NCI-H460 (cell line): ENCODE measurements at places on chromosomes 4 and X. TPM values are rescaled to one million over a fixed set of nuclear protein-coding genes. Genes with fewer than 3 reads are reported as not detected.

GRCh38 chr4:24611575-24611974 is 27.2 kb upstream of the DHX15 start:
- DNase-seq, result no peak

GRCh38 chr4:157121401-157121800 is 45.5 kb downstream of the GLRB start:
- no peak for DNase-seq

DNA sequence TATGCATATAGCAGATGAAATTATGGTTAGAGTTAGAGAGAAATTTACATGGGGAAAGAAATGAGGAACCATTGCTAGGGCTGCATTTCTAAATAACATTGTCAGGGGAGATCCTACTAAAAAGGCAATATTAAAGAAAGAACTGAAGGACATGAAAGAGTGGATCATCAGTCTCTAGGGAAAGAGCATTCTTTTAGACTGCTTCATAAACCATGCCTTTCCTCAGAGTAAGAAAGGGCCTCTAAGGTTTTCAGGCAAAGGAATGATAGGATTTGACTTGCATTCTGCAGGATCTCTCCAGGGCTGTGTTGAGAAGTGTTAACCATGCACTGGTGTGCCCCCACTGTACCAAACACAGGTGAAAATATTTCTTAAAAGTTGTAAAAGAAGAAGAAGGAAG is 385.4 kb upstream of the MAD2L1 start:
- DNase-seq, result no peak

DNA sequence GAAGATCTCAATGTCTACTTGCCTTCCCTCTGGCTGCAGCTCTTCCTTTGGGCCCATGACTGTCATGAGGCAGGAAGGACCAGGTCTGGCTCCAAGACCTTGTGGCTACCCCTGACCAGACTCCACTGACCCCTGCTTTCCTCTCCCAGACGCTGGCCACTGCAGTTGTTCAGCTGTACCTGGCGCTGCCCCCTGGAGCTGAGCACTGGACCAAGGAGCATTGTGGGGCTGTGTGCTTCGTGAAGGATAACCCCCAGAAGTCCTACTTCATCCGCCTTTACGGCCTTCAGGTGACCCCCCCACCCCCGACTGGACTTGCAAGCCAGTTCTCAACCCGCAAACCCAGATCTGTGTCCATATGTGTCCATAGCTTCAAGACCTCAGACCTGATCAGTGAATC is 535 bp downstream of the WAS start:
- no peak for DNase-seq

DNA sequence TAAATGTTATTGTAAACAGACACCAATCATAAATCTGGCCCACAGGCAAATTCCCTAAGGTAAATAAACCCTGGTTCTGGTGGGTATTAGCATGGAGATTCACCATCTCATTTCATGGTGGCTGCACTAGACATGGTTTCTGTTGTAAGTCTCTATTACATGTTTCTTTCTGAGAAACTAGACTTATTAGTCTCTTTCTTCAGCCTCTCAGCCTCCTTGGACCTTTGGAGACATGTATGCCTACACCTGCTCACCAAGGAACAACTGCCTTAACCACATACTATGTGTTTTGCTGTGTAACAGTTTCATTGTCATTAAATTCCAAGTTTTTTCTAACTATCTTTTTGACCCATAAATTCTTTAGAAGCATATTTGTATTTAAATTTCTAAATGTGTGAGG is 13.1 kb downstream of the DDIT4L start:
- no peak for DNase-seq

DNA sequence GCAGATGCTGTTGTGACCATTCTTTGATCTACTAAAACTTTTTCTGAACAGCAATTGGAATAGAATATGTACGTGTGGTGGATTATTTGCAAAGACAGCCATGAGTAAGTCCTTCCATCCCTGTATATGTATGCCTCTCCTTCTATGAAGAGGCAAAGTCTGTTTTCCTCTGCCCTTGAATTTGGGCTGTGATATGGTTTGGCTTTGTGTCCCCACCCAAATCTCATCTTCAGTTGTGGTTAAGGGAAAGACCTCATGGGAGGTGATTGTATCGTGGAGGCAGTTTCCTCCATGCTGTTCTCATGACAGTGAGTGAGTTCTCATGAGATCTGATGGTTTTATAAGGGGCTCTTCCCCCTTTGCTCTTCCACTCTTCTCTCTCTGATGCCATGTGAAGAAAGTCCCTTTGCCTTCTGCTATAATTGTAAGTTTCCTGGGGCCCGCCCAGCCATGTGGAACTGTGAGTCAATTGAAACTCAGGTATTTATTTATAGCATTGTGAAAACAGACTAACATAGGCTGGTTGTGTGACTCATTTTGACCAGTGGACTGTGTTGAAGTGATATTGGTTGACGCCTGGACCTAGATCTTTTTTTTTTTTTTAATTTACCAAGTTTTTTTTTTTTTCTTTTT is 108.3 kb upstream of the CAMK2D start:
- no peak for DNase-seq

DNA sequence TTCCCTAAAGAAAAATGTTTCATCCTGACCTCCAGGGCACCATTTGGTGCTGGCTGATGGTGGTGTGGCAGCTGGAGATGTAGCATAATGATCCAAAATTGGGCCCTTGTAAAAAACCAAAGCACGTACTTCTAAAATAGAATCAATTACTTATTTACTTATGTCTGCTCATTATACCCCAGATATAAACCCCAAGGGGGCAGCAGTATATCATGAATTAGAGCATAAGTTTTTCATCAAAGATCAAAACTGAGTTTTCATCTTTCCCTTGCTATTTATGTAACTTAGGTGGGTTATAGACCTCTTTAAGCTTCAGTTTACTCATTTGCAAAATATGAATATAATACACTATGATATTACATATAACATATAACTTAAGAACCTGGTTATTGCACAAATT is 241.1 kb downstream of the TACR3 start:
- DNase-seq, result no peak

GRCh38 chr4:188162698-188163097 is 23.5 kb downstream of the TRIML1 start:
- no peak for DNase-seq

Gene C4orf50
- not detected in 2 replicates for total RNA-seq

Gene H2BW2
- not detected in 2 replicates for total RNA-seq

Gene NOP14
- 28.6 and 37.1 TPM in 2 replicates for total RNA-seq

DNA sequence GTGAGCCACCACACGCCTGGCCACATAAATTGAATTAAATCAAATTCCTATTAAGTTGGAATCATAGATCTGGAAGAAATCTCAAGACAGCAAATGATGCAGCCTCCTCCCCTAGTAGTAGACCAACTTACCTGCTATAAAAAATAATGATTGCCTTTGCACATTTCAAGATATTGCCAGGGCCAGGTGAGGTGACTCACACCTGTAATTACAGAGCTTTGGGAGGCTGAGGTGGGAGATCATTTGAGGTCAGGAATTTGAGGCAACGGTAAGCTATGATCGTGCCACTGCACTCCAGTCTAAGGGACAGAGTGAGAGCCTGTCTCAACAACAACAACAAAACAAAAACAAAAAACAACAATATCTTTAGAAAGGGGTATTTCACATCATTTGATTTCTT is 17.0 kb upstream of the WWC2 start:
- no peak for DNase-seq

DNA sequence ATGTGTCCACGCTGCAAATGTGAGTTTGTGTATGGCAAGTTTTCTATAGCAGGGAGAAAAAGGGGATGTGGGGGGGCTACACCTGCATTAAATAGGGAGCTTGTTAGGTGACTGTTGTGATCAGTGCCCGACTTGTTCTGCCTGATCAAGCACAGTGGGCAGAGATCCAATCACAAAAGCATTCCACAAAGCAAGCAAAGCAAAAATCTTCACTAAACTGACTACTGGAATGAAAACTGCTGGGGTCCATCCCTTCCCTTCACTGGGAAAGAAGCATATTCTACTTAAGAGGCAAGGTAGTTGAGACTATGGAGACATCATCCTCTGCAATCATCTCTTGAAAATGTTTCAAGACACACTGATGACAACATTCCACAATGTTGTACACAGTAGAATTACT is 5.2 kb downstream of the IRS4 start:
- no peak for DNase-seq

DNA sequence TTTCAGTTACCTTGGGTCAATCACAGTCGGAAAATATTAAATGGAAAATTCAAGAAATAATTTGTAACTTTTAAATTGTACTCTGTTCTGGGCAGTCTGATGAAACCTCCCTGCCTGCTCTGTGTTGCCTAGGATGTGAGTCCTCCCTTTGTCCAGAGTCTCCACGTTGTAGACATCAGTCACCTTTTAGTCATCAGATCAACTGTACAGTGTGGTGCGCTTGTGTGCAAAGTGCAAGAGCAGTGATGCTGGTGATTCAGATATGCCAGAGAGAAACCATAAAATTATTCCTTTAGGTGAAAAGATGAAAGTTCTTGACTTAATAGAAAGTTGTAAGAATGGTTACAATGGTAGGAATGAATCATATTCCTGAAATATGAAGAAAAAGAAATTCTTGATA is 1.4 kb downstream of the SPATA4 start:
- no peak for DNase-seq

Gene BANK1
- 0.05 and 0.12 TPM in 2 replicates for total RNA-seq

Gene MAGEA2B
- total RNA-seq, result not detected in 2 replicates

Gene ABCG2
- 37.4 and 41.7 TPM in 2 replicates for total RNA-seq

DNA sequence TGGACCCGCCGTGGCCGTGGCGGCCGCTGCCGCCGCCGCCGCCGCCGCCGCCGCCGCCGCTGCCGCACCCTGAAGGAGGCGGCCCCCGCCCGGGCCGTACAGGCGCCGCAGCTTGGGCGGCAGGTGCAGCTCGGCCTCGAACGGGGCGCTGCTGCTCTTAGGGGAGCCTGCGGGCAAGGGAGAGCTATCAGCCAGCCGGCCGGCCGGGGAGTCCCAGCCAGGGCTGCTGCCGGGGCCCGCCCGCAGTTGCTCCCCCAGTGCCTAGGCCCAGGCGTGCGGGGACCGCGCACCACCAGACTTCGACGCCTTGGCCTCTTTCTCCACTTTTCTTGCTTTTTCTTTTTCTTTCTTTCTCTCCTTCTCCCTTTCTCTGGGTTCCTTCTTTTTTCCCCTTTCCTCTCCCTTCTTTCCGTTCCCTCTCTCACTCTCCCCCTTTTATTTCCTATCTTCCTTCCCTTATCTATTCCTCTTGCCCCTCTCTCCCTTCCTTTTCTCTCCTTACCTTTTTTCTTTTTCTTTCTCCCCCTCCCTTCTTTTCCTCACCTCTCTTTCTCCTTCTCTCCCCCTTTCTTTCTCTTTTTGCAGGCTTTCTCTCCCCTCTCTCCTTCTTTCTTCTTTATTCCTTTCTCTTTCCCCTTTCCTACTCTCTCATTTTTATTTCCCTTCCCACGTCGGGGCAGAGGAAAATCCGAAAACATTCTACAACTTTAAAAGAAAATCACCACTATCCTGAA is 2.0 kb downstream of the ARX start:
- DNase-seq, result no peak

DNA sequence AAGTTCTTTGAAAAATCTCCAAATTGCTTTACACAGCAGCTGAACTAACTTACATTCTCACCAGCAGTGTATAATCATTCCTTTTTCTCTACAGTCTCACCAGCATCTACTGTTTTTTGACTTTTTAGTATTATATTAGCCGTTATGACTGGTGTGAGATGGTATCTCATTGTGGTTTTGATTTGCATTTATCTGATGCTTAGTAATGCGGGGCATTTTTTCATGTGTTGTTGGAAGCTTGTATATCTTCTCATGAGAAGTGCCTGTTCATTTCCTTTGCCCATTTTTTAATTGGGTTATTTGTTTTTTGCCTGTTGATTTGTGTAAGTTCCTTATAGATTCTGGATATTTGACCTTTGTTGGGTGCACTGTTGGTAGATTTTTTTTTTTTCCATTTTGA is 931.7 kb downstream of the CENPC start:
- no peak for DNase-seq

Gene FRMD7
- total RNA-seq, result not detected in 2 replicates

Gene TCEAL6
- not detected in 2 replicates for total RNA-seq

DNA sequence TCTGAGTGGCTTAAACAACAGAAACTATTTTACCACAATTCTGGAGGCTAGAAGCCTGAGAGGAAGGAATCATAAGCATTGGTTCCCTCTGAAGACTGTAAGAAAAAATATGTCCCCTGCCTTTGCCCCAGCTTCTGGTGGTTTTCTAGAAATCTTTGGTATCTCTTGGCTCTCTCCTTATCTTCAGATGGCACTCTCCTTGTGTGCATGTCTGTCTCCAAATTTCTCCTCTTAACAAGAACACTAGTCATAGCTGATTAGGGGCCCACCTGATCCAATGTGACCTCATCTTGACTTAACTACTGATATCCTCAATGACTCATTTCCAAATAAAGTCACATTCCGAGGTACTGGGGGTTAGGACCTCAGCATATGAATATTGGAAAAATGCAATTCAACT is 635.0 kb upstream of the NR3C2 start:
- DNase-seq, result no peak

Gene TCP11X2
- total RNA-seq, result not detected in 2 replicates

DNA sequence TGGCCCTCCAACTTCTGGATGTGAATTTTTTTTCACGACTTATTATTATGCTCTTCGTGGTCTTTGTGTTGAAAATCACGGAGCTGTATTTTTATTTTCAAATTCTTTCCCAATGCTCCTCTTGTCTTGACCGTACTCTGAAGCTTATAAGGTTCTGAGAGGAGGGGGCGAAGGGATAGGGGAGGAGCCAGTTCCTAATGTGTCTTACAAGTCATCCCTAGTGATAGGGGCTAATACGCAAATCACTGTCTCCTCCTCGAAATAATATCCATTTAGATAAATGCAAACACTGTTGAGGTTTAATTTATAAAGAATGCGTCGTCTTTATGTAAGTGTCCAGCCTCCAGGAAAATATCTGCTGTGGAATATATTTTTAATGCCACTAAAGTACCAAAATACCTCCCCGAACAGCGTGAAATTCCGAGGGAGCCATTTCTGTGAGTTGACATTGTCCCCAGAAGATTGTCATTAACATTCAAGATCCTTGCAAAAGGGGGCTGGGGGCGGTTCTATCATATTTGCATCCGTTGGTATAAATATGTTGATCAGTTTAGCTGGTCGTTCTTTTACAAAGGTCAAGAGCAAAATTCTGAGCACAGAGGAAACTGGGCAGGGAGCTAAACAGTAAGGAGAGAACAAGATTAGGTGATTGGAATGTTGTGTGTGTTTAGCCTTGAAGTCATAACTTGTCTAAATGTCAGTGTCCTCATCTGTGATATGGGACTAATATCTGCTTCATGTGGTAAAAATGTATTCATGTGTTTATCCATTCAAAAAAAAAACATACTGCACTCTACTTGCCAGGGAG is 3.7 kb upstream of the FAT1 start:
- DNase-seq, result no peak
